ENCODE measurements at places on chromosomes 7 and 10.

GRCh38 chr7:87100326-87100725, 40.9 kb upstream of the ELAPOR2 start:
- no peak for ATAC-seq

GRCh38 chr10:119199231-119199992, 8.0 kb upstream of the GRK5 start:
- ATAC-seq = peak; percentile 98

- peak; percentile 85 for ATAC-seq
These were observed 5.2 kb downstream of the DMBT1 start for GRCh38 chr10:122565766-122566206.

DNA sequence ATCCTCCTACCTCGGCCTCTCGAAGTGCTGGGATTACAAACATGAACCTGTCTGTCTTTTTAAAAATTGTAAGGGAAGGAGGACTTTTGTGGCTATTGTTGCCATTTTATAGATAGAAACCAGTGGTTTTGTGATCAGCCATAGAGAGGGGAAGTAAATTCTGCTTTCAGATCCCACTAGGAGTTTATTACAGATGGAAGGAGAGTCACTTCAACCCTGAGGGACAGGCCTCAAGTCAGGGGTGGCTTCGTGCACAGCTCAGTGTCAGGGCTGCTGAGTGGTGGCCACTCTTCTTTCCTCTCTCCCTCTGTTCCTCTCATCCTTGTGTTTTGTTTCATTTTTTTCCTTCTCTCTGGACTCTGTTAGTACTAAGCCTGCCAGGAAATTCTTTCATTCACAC, 60.8 kb downstream of the OGDH start:
- no peak for ATAC-seq

GRCh38 chr7:1058821-1059199, 14.5 kb downstream of the GPR146 start:
- no peak for ATAC-seq

DNA sequence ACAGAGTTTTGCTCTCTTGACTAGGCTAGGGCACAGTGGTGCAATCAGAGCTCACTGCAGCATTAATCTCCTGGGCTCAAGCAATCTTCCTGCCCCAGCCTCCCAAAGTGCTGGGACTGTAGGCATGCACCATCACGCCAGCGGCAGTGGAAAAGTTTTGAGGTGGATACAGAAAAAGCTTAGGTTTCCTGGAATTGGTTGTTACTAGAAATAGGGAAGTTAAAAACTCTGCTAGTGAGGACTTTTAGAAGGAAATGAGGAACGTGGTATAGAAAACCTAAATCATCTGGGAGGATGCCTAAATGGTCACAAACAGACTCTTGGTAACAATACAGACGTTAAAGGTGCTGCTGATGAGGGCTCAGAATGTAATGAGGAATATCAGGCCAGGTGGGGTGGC, 10.9 kb upstream of the SNX8 start:
- ATAC-seq = no peak

GRCh38 chr10:22713853-22714478, 412 bp downstream of the PIP4K2A start:
- ATAC-seq = peak; percentile 9

DNA sequence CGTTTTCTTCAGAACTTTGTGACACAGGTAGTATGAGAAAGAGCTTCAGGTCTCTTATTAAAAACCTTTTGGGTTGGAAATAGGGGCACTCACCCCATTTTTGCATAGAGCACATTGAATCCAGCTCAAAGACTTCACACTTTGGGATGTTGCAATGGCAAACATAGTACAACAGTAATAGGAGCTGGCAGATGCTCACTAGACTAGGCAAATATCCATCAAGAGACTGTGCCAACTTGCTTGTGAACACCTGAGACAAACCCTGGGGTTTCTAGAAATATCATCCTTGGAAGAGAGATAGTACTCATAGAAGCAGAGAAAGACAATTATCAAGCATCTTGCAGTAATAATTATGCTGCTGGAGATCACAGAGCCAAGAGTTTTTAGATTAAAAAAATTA, 280.0 kb downstream of the CACNA2D1 start:
- ATAC-seq = no peak

GRCh38 chr10:123166618-123167017, 12.4 kb downstream of the BUB3 start:
- ATAC-seq = no peak

- no peak for ATAC-seq
These were observed 106.3 kb downstream of the ST8SIA6 start for GRCh38 chr10:17348011-17348500.

Measured in SK-N-SH treated with all-trans-retinoic acid at 6 μM for 48 hours (cell line).